Uterine smooth muscle cell (primary cell): ENCODE measurements at places on chromosomes 3 and 15. TPM values are rescaled to one million over a fixed set of nuclear protein-coding genes. Genes with fewer than 3 reads are reported as not detected.

SMCO1 gene
- not detected in 2 replicates for total RNA-seq

EAF2 gene
- total RNA-seq = 2.2 and 3.4 TPM in 2 replicates

GRAMD2A gene
- total RNA-seq = 0.33 and 0.50 TPM in 2 replicates

GOLGB1 gene
- 57.1 and 94.1 TPM in 2 replicates for total RNA-seq

C3orf22 gene
- not detected in 2 replicates for total RNA-seq

CCR3 gene
- total RNA-seq = not detected in 2 replicates
